Naive thymus-derived CD4-positive, alpha-beta T cell (primary cell): ENCODE measurements at places on chromosomes 3 and 15. TPM values are rescaled to one million over a fixed set of nuclear protein-coding genes. Genes with fewer than 3 reads are reported as not detected.

DNA sequence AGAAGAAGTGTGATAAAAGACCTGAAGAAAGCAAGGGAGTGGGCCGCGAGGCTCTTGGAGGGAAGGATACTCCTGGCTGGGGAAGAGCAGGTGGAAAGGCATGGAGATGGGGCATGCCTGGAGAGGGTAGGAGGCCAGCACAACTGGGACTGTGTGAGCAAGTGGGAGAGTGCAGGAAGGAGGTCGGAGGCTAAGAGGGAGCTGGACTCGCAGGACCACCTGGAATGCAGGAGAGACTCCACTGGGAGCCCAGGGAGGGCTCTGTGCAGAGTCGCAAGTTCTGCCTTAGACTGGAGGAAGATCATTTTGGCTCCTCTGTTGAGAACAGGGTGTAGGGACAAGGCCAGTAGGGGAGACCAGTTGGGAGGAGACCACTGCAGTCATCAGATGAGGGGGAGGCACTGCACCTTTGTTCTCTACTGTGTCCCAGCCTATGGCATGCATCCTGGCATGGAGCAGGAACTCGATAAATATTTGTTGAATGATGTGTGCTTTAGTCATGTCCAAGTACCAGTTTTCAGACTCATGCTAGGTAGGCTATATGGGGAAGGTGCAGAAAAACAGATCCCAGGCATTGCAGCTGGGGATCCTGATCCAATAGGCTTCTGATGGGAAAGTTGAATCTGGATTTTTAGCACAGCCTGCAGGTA is 13.7 kb downstream of the FAM107A start:
- no peak for DNase-seq

- peak; percentile 31 for DNase-seq
These were observed 878 bp downstream of the SPPL2A start for GRCh38 chr15:50764461-50765194.

- peak; percentile 73 for DNase-seq
These were observed 74.7 kb downstream of the RASA2 start for GRCh38 chr3:141561426-141562034.

- no peak for DNase-seq
These were observed 18.1 kb downstream of the MYO1E start for GRCh38 chr15:59354417-59355031.

DNA sequence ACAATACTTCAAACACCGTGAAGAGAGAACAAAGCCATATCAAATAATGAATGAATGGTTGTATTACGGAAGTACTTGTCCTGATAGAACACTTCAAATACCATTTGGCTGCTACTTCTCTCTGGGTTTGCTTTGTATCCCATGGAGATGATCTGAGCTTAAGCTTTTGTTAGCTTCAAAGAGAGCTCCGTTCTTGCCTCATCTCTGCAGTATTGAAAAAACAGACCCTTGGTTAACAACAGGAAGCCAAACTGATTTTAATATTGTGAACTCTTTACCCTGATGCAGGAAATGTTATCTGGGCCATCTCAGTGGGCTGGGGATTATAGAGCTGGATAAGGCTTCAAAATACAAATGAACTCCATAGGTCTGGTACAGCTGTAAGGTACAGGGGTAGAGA is 101.0 kb downstream of the CHL1 start:
- DNase-seq = no peak

The CCDC191 gene
- 3.8 and 3.9 TPM in 2 replicates for total RNA-seq

The CCK gene
- total RNA-seq = not detected

The PRTG gene
- not detected for total RNA-seq

DNA sequence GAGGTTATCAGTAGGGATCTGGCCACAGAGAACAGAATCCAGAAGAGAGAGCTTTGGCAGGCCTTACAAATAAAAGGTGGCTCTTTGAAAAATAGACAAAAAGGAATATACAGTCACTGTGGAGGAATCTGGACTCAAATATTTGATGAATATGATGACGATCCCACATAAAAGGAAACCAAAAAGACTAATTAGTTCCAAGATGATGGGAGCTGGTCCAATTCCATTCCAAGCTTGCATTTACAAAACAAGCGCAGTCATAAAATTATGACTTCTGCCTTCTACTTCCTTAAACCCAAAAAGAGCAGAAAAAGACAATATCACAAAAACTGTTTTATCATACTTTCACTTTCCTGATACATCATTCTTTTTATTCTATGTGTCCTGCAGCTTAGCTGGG is 285.8 kb downstream of the DIPK2A start:
- DNase-seq = no peak

- DNase-seq = no peak
These were observed 152.2 kb downstream of the ALCAM start for GRCh38 chr3:105518806-105519418.

DNA sequence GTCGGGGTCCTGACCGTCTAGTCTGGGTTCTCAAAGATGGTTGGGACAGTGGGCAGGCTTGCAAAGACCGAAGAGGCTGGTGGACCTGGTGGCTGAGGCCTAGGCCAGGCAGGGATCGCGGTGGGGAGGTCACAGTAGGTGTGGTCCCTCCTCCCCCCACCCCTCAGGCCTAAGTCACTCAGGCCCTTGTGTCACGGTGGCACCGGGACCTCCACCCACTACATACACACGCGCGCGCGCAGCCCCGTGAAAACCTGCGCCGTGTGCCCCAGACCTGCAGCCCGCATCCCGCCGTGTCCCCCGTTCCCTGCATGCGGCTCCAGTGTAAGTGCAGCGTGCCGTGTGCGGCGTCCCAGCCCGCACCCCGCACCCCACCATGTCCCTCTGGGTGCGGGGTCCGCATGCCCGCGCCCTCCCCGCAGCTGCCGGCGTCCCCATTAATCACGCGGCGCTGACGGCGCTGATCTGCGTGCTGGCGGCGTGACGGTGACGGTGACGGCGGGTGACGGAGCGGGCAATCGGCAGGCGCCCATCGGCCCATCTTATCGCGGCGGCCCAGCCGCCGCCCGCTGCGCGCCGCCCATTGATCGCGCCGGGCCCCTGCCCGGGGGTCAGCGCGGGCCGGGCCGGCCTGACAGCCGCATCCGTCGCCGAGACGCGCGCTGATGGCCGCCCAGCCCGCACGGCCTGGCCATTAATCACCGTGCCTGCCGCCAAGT is 24.4 kb downstream of the SEC61A1 start:
- DNase-seq = peak; percentile 42

GRCh38 chr15:64447536-64448315 is 12.7 kb upstream of the ZNF609 start:
- no peak for DNase-seq

- DNase-seq = no peak
These were observed 179.9 kb downstream of the AGBL1 start for GRCh38 chr15:86259589-86259988.

DNA sequence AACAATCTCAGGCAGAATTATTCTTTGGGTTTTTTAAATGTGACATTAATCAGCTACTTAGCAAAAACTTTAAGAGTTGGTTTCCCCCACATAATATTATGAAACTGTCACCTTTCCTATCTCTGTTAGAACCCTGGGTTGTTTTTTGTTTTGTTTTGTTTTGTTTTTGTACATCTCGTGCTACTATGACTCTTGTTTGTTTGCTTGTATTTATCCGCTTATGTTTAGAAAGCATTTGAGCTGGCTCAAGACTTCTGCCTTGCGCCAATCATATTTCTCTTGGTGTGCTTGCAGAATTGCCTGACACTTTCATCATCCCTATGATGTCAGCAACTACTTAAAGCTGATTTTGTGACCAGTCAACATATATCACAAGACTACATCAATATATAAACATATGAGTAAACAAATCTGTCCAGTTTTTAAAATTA is 116.9 kb downstream of the DCLK3 start:
- DNase-seq = no peak

- no peak for DNase-seq
These were observed 177.1 kb downstream of the NSMCE3 start for GRCh38 chr15:29092376-29093064.

DNA sequence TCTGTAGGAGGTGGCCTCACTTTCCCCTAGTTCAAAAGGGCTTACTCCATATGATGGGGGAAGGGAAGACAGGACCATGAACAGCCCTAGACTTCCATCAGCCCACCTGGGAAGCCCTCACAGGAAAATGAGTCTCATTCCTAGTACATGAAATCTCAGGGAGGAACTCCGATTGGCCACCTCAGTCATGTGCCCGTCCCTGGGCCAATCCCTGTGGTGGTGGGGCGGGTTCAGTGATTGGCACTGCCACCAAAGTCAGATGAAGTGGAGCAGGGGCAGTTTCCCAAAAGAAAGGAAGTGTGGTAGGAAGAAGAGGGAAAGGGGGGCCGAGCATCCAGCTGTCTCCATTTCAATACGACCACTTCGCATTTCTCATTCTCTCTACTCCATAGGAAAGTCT is 25.9 kb upstream of the GP9 start:
- no peak for DNase-seq

The SGO1 gene
- 0.68 TPM for total RNA-seq

The GP9 gene
- not detected in 2 replicates for total RNA-seq

- DNase-seq = no peak
These were observed 14.6 kb upstream of the TFRC start for GRCh38 chr3:196096382-196096953.

- no peak for DNase-seq
These were observed 192.8 kb downstream of the DTWD1 start for GRCh38 chr15:49813625-49814024.

DNA sequence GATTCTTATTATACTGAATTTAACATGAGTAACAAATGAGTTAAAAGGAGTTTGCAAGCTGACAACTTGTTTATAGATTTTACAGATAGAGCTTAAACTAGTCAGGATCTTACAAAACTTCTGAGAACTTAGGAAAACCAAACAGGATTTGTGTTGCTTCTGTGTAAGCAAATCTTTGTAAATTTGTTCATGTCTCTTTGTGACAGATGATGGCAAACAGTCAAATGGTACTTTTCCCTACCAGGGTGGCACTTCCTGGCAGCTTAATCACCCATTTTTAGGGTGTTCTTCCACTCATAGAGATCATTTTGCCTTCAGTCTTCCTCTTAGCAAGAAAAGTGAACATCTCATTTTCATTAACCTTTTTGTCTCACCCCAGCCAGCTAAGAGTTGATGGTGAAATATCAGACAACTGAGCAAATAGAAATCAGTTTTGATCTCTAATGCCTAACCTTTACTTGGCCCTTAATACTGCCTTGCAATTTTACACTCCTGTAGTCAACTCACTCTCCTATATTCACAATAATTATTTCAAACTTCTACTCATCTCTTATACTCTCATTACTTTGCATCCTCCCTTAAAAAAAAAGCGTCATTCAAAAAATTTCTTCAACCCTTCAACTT is 23.7 kb upstream of the NECTIN3 start:
- no peak for DNase-seq

DNA sequence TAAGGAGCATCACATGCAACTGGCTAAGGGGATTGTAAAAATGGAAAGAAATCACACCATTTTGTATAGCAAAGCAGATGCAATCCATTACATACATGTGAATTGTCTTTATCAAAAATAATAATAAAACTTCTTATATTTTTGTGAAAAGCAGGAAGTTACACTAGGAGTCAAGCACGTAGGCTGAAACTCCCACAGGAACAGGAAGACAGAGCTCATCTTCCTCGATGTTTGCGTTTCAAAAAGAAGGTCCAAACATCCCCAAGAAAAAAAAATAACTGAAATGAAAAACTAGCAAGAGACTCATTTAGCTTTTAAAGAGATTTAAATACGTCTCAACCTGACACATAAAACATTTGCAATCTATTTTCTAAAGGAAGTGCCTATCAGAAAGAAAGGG is 106.6 kb downstream of the TGFBR2 start:
- no peak for DNase-seq

The ZNF80 gene
- total RNA-seq = 0.65 TPM

The TNFSF10 gene
- 35.3 TPM for total RNA-seq

The KIF23 gene
- 36.4 and 39.4 TPM in 2 replicates for total RNA-seq

DNA sequence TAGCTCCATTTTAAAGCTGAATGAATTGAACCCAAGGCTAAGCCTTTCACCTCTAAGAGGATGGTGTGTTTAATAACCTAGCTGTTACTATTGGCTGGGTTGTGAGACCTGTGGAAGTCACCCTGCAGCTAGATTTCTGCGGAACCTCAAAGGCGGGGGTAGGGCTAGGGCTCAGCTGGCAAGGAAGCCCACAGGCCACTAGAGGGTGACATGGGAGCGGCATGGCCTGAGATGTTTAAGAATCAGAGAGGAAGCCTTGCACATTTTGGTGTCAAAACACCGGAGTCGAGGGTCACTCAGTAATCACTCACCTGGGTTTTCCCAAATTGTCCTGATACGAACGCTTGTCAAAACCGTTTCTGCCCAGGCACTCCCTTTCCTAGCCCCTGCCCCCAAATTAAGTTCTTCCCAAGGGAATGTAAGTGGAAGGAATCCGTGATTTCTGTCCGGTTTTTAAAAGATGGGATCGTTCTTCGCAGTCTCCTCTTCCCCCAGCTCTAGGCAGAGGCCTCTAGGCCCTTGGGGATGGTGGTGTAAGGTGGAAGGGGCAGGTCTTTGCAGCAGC is 3.8 kb upstream of the ACAD9 start:
- peak; percentile 75 for DNase-seq

GRCh38 chr15:58985443-58985842 is 2.0 kb upstream of the RNF111 start:
- DNase-seq = no peak

GRCh38 chr3:74537164-74537563 is 77.3 kb downstream of the CNTN3 start:
- no peak for DNase-seq

DNA sequence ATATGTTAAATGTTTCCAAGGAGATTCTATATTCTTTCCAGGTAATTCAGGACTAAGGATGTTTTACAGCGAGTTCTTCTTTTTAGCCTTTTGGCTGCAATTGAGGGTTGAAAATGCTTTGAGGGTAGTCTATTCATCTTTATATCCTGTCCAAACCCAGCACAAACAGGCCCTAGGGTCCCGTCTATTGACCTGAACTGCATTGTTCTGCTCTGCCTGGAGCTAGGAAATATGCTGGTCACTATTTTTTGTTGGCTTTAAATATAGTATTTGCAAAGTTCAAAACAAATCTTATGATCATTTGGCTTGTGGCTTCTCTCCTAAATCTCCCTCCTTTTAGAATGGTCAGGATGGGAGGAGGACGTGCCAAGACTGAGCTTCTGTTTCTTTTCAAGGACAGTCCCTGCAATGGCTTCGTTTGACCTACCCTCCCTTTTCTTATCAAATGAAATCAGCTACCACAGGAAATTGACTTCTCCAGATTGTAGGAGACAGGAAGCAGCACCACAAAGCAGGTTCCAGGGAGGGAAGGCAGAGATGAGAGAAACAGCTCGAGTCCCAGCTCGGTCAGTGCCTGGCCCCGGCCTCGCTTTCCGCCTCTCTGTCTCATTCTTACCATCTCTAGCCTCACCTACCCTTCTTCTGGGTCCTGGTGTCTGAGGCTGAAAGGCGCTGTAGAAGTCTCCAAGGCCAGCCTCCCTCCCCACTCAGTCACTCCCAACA is 27.6 kb upstream of the NRROS start:
- DNase-seq = no peak

- DNase-seq = no peak
These were observed 37.1 kb upstream of the ST3GAL6 start for GRCh38 chr3:98726084-98726483.

GRCh38 chr15:56428821-56429458 is 36.0 kb downstream of the MNS1 start:
- peak; percentile 5 for DNase-seq

The PLA2G4E gene
- total RNA-seq = not detected

GRCh38 chr3:157201648-157202278 is 41.8 kb upstream of the CCNL1 start:
- peak; percentile 10 for DNase-seq

- DNase-seq = no peak
These were observed 331.5 kb upstream of the TLE3 start for GRCh38 chr15:70429056-70429722.
